ENCODE measurements at places on chromosomes 7 and 10. TPM values are rescaled to one million over a fixed set of nuclear protein-coding genes. Genes with fewer than 3 reads are reported as not detected.

Gene SLC29A3
- 4.1 TPM for polyA plus RNA-seq

DNA sequence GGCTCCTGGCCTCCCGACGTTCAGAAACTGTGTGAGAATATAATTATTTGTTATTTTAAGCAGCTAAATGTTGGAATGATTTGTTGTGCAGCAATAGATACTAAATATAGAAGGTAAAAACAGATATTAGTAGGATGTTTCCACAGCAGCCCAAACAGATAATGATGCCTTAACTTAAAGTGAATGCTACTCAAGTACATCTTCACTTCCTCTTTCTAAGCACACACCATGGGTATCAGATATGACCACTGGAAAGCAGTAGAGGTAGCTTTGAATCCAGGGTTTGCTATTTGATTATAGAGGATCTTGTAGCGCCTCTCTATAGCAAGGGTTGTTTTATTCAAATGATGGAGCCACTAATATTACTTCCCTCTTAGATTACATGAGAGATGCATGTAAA, 38.2 kb upstream of the BET1 start:
- no peak for DNase-seq

GRCh38 chr10:127216274-127216673, 19.9 kb upstream of the INSYN2A start:
- no peak for DNase-seq

Gene WEE2
- 0.30 TPM for polyA plus RNA-seq

DNA sequence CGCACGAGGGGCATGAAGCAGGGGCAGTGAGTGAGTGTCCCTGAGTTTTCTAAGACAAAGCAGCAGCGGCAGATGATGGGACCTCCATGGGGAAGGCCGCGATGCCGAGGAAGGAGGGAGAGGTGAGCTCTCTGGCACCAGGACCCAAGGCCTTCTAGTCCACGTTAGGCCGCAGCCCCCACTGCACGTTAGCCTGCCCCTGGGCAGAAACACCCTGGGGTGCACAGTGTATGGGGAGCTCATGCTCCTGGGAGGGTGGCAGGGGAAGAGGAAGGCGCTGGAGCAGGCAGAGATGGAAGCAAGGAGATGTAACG, 97.3 kb upstream of the IKZF1 start:
- DNase-seq = no peak
